WTC11 (cell line): ENCODE measurements at places on chromosomes 4 and X. TPM values are rescaled to one million over a fixed set of nuclear protein-coding genes. Genes with fewer than 3 reads are reported as not detected.

The CTAG2 gene
- total RNA-seq = not detected in 3 replicates

DNA sequence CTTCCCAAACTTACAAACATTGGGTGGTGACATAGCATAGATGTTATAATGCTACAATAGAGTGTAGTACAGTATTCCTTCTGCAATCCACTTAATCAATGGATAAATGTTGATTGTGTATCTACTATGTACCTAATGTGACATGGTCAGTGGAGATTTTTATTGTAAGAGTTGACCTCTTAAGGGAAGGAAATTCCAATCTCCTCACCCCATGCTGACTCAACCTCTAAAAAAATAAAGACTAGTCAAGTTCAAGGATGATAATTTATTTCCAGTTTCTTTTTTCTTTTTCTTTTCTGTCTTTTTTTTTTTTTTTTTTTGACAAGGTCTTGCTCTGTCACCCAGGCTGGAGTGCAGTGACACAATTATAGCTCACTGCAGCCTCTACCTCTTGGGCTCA is 206.5 kb upstream of the STS start:
- H3K27ac ChIP-seq = no peak overlapping the region
- no peaks in the 10 kb centered on the region for H3K4me1 ChIP-seq
- DNase-seq = no peak
- H3K36me3 ChIP-seq = no peaks in the 10 kb centered on the region
- no peak overlapping the region for H3K4me3 ChIP-seq

GRCh38 chr4:37816719-37817118 is 9.8 kb upstream of the PGM2 start:
- no peak overlapping the region for H3K4me3 ChIP-seq
- no peaks in the 10 kb centered on the region; the same call in 1 of the 2 replicates for H3K27me3 ChIP-seq
- DNase-seq = no peak
- peaks cover 8% of the 10 kb centered on the region for H3K4me1 ChIP-seq

The TEX13D gene
- not detected in 3 replicates for total RNA-seq

GRCh38 chr4:687048-687970 is 1.6 kb downstream of the SLC49A3 start:
- H3K27ac ChIP-seq = peak overlapping the region; percentile 63; the same call in 1 of the 2 replicates
- peaks cover 5% of the 10 kb centered on the region for H3K27me3 ChIP-seq
- no peaks in the 10 kb centered on the region for H3K36me3 ChIP-seq
- DNase-seq = no peak
- H3K4me3 ChIP-seq = no peak overlapping the region
- peaks cover 15% of the 10 kb centered on the region for H3K4me1 ChIP-seq

DNA sequence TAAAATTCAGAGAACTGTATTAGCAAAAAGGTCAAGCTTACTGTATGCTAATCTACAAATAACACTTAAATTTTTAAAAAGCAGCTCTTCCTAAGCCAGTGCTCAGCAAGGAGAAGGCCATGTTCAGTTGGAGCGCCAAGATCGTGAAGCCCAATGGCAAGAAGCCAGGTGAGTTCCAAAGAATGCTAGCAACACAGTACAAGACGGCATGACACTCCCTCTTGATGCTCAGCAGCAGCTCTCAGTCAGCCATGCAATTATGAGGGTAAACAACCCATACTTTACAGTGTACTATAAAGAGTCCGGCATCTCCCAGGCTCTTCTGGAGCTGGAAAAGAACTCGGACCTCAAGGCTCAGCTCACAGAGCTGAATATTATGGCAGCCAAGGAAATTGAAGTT is 34.9 kb downstream of the STX18 start:
- no peak overlapping the region for H3K4me3 ChIP-seq
- peaks cover 11% of the 10 kb centered on the region for H3K27me3 ChIP-seq
- no peak overlapping the region for H3K27ac ChIP-seq
- H3K36me3 ChIP-seq = no peaks in the 10 kb centered on the region
- no peak for DNase-seq
- peaks cover 9% of the 10 kb centered on the region for H3K4me1 ChIP-seq
